ENCODE measurements at places on chromosomes 3 and 15.

DNA sequence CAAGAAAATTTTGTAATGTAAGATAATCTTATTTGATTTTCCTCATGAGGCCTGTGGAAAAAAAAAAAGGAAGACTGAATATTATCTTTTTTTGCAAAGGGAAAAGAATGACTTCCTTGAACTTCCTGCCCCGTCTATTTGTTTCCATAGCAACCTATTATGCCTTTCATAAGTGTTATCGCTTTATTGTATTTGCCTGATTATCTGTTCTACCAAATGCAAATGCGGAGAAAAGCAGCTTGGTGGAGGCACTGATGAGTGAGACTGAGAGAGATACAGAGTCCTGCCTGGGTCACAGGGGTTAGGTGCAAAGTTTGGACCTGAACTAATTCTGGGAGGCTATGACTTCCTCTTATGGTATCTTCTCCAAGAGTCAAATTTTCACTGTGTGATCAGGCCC is 334.0 kb upstream of the KCNMB2 start:
- DNase-seq = no peak

DNA sequence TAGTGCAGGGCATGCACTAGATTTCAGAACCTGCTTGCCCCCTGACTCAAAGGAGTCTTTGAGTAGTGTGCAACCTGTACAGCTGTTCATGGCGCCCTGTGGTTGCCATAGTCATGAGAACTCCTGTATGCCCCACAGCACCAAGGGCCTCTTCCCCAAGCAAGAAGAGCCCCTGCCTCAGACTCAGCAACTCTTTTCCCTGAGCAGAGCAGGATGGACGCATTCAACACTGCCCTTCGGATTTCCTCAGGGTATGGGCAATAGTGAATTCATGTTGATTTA is 89.7 kb upstream of the KLF13 start:
- no peak for DNase-seq

- DNase-seq = no peak
Measured at GRCh38 chr15:43977072-43977884, 150.5 kb downstream of the WDR76 start.

- no peak for DNase-seq
Measured at GRCh38 chr3:135621184-135621920, 344.2 kb upstream of the PPP2R3A start.

GRCh38 chr15:66236806-66237375 is 16.7 kb downstream of the MEGF11 start:
- no peak for DNase-seq
